ENCODE measurements at places on chromosomes 5 and 9.

DNA sequence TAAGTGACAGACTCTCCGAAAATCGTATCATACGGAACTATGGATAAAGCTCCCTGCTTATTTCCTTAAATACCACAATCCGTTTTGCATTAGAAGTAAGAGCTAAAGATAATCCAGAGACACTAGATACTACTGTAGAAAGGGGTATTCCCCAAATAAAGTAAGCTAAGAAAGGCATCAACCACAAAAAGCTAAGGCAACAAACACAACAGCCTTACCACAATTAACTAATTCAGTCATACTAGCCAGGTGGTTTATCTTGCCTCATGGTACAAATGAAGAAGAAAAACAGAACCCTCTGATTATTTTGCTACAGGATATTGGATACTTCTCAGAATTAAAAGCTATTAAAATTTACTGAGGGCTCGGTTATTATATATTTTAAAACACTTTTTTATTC, 14.1 kb downstream of the ERP44 start:
- no peak for DNase-seq

- no peak for DNase-seq
These were observed 314.3 kb upstream of the IRX1 start for GRCh38 chr5:3281366-3281765.

GRCh38 chr9:35605351-35606137, 482 bp downstream of the TESK1 start:
- DNase-seq: no peak

GRCh38 chr5:102762095-102762534, 7.0 kb downstream of the PAM start:
- DNase-seq: no peak

Measured in tibial artery (tissue), 4 donors.